Activated T-helper 2 cell treated with anti-CD3 and anti-CD28 coated beads, Interferon-gamma antibody, Interleukin-2, Interleukin-4, amounts not matched to agents 10 μg/mL and 5 μg/mL and 100 μg/mL, durations not matched to agents 14 hours and 24 hours and 36 hours (primary cell): ENCODE measurements at places on chromosomes 5 and 9. TPM values are rescaled to one million over a fixed set of nuclear protein-coding genes. Genes with fewer than 3 reads are reported as not detected.

NUTM2F gene
- total RNA-seq: not detected in 2 replicates

LCN15 gene
- not detected in 2 replicates for total RNA-seq

PCDHGA8 gene
- 0.07 and 0.23 TPM in 2 replicates for total RNA-seq

PRKAA1 gene
- total RNA-seq: 61.2 and 61.7 TPM in 2 replicates

LECT2 gene
- not detected in 2 replicates for total RNA-seq

GRCh38 chr5:72035831-72036230, 71.4 kb upstream of the MAP1B start:
- no peak for DNase-seq

- H3K4me3 ChIP-seq: no peak overlapping the region
- no peak overlapping the region for H3K27ac ChIP-seq
- H3K27me3 ChIP-seq: peaks cover 31% of the 10 kb centered on the region
- no peaks in the 10 kb centered on the region for H3K36me3 ChIP-seq
- DNase-seq: no peak
Measured at GRCh38 chr9:75896193-75896592, 5.7 kb downstream of the PCSK5 start.

DNA sequence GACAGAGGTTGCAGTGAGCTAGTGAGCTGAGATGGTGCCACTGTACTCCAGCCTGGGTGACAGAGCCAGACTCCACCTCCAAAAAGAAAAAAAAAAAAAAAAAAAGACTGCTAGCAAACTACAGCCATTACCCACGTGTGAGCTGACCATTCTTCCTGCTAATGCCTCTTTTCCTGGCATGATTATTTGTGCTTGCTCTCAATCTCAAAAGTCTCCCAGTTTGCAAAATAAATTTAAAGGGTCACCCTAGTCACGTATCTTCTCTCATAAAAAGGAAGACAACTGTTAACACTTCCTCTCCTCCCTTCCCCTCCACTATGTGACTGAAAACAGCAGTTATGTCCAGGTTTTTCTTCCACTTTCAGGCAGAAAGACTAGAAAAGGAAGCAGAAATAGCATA, 37.2 kb downstream of the TRIM36 start:
- peaks cover 16% of the 10 kb centered on the region for H3K27me3 ChIP-seq
- no peak overlapping the region for H3K4me3 ChIP-seq
- peaks cover 2% of the 10 kb centered on the region for H3K4me1 ChIP-seq
- no peaks in the 10 kb centered on the region for H3K36me3 ChIP-seq

DNA sequence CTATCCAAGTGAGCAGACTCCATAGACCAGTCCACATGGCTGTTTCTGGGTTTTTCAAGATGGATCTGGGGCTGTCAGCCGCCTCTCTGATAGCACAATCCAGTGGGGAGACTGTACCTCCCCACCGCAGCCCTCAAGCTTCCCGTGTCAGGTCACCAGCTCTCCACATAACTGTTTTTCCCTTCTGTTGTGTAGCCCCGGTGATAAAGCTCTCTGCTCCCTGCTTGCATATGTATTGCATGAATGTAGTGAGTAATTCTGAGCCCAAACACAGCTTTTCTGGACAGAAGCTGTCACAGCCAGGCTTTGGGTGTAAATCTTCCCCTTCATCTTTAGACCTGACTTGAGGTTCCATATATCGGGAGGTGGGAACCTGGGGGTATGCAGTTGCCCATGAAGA, 23.1 kb upstream of the CFAP157 start:
- no peaks in the 10 kb centered on the region for H3K27me3 ChIP-seq
- H3K4me1 ChIP-seq: no peaks in the 10 kb centered on the region
- DNase-seq: no peak
- H3K4me3 ChIP-seq: no peak overlapping the region
- no peak overlapping the region for H3K27ac ChIP-seq

- no peak for DNase-seq
- no peaks in the 10 kb centered on the region for H3K27me3 ChIP-seq
- H3K36me3 ChIP-seq: no peaks in the 10 kb centered on the region
- H3K4me1 ChIP-seq: no peaks in the 10 kb centered on the region
- H3K27ac ChIP-seq: no peak overlapping the region
Measured at GRCh38 chr5:26681861-26682260, 356.5 kb downstream of the CDH9 start.

DNA sequence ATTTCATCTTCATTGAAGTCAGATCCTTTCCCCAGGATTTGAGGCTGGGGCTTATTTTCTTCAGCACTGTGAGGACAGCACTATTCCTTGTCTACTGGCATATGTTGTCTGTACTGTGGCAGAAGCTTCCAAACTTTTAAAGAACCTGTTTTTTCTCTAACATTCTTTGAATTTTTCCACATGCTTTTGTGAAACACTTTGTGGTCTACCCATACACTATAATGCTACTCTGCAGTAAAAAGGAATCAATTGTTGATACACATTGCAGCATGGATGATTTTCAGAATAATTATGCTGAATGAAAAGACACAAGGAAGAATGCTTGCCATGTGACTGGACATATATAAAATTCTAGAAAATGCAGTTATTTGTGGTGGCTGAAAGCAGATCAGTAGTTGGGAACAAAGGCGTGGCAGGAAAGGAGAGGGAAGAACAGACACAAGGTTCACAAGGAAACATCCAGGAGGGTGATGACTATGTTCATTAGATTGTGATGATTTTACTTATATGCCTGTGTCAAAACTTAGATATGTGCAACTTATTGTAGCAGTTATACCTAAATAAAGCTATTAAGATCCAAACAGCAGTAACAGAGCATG, 96.8 kb downstream of the WNK2 start:
- peaks cover 66% of the 10 kb centered on the region for H3K27me3 ChIP-seq
- no peaks in the 10 kb centered on the region for H3K4me1 ChIP-seq
- H3K36me3 ChIP-seq: no peaks in the 10 kb centered on the region
- no peak for DNase-seq
- no peak overlapping the region for H3K4me3 ChIP-seq

GRCh38 chr9:110659891-110660541, 8.6 kb upstream of the MUSK start:
- no peak overlapping the region for H3K27ac ChIP-seq
- no peak for DNase-seq
- H3K4me3 ChIP-seq: no peak overlapping the region
- H3K4me1 ChIP-seq: no peaks in the 10 kb centered on the region
- H3K36me3 ChIP-seq: no peaks in the 10 kb centered on the region

- no peak for DNase-seq
- no peak overlapping the region for H3K27ac ChIP-seq
- H3K36me3 ChIP-seq: no peaks in the 10 kb centered on the region
Measured at GRCh38 chr5:178554311-178554710, 35.9 kb downstream of the COL23A1 start.

DNA sequence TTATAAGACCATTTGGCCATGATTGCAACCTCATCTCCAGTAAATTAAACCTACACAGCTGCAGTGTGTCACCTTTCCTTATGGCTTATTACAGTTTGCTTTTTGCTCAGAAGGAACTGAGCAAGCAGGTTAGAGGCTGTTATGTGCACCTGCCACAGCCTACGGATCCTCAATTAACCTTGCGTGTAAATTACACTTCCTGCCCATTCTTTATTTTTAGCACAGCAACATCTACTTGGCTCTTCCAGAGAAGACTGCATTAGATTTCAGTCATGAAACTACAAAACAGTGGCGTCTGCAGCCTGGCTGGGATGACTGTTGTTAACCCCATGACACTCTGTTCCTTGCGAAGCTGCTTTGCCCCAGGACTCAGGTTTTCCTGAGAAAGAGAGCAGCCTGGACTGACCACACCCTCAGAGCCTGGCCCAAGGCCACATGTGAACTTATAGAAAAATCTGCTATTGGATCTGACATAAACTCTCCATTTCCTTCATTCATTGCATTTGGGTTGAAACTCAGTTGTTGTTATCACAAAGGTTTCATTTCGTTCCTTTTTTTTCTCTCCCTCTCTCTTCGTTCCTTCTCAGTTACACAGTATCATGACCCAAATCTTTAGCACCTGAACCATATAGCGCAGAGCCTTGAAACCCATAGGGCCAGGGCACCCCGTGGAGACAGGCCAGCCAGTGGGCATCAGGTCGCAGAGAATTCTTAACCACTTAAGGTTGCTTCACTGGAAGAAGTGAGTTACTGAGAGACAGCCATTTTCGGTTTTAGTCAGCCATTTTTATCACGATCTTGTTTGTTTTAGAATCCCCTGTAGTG, 138.6 kb downstream of the PALM2AKAP2 start:
- peak; percentile 56 for DNase-seq
- peak overlapping the region; percentile 100 for H3K27ac ChIP-seq
- no peaks in the 10 kb centered on the region for H3K27me3 ChIP-seq
- peak overlapping the region; percentile 84 for H3K4me3 ChIP-seq
- peaks cover 61% of the 10 kb centered on the region for H3K4me1 ChIP-seq
- no peaks in the 10 kb centered on the region for H3K36me3 ChIP-seq
